Fibroblast of the aortic adventitia (primary cell): ENCODE measurements at places on chromosomes 6 and 20. TPM values are rescaled to one million over a fixed set of nuclear protein-coding genes. Genes with fewer than 3 reads are reported as not detected.
A peak's percentile ranks its signal among the peaks of the same experiment; 100 is the strongest.

The GSTA2 gene
- not detected in 2 replicates for total RNA-seq

The AVP gene
- total RNA-seq: not detected in 2 replicates

The PTK7 gene
- 44.6 and 102 TPM in 2 replicates for total RNA-seq

The MOCS1 gene
- total RNA-seq: 3.9 and 8.4 TPM in 2 replicates

The PNPLA1 gene
- 0.09 TPM in 1 of 2 replicates, not detected in the other for total RNA-seq

The GLP1R gene
- not detected in 2 replicates for total RNA-seq

The IMPG1 gene
- total RNA-seq: not detected in 2 replicates

The EFCAB8 gene
- not detected in 2 replicates for total RNA-seq

The TDRD6 gene
- 0.18 and 1.8 TPM in 2 replicates for total RNA-seq

The GCLC gene
- total RNA-seq: 20.1 and 21.1 TPM in 2 replicates

The TOX2 gene
- total RNA-seq: 0.74 and 5.2 TPM in 2 replicates

- no peak for DNase-seq
Measured at GRCh38 chr6:51934098-51934497, 153.3 kb downstream of the PKHD1 start.

GRCh38 chr6:55450005-55450404 lies 122.7 kb downstream of the GFRAL start:
- DNase-seq: no peak

DNA sequence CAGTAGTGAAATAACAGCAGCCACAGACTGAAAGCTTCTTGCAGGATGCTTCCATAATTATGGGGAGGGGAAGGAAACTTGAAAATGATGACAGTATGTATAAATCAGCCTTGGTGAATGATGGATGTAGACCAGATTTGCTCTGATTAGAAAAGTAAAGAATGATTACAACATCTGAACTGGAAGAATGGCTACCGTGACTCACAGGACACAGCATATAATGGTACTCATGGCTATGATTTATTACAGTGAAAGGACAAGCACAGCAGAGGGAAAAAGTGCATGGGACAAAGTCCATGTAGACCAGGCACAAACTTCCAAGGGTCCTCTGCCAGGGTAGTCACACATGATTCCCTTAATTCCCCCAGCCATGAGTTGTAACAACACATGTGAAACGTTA lies 70.7 kb upstream of the POPDC3 start:
- peak; percentile 45 for DNase-seq

- DNase-seq: peak; percentile 66
Measured at GRCh38 chr20:38751360-38751976, 3.2 kb downstream of the ACTR5 start.

DNA sequence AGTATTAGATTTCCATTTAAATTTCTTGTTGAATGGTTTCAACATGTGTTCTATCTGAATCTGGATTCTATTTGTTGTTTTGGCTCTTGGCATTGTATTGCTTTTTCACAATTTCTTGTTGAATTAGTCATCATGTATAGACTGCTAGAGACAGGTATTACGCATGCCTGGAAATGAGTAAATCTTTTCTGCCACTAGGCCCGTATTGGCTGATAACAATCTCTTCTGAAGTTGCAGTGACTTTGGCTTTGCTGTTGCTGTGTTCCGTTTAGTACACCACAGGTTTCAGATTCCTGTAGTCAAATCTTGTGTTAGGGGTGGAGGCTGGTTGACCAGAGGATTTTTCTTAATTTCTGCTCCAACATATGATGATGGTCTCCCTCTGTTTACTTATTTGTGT lies 1339.4 kb downstream of the GRIK2 start:
- no peak for DNase-seq

GRCh38 chr6:72953971-72954381 lies 271.3 kb downstream of the KHDC1L start:
- peak; percentile 60 for DNase-seq

DNA sequence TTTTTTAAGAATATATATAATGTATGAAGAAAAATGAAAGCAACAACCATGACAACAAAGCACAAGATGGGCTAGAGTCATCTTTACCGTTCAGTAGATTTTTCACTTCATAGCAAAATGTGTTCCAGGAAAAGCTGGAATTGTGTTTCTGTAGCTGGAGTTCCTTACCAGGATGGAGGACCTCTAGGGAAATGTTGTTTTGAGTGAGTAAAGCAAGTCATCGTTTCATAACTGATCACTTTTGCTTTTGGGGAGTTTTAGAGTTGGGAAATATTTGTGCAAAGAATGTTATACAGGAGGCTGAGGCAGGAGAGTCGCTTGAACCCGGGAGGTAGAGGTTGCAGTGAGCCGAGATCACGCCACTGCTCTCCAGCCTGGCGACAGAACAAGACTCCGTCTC lies 151.6 kb downstream of the SASH1 start:
- peak; percentile 69 for DNase-seq

DNA sequence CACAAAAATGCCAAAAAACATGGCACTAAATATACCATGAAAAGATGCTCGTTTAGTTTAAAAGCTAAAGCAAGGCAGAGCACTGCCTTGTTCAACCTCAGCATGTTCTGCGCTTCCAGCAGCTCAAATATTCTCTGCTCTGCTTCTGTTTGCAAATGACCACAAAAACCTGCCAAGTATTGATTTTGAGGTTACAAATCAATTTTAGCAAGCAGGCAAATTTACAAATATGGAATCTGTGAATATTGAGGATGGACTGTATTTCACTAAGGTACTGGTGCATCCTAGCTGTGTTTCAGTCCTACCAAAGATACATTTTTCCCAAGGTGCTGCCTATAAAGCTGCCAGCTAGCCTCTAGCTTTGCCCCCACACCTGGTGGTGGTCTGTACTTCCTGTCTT lies 449.9 kb downstream of the PREX1 start:
- no peak for DNase-seq

GRCh38 chr20:1375515-1375914 lies 17.3 kb downstream of the FKBP1A start:
- DNase-seq: peak; percentile 67

DNA sequence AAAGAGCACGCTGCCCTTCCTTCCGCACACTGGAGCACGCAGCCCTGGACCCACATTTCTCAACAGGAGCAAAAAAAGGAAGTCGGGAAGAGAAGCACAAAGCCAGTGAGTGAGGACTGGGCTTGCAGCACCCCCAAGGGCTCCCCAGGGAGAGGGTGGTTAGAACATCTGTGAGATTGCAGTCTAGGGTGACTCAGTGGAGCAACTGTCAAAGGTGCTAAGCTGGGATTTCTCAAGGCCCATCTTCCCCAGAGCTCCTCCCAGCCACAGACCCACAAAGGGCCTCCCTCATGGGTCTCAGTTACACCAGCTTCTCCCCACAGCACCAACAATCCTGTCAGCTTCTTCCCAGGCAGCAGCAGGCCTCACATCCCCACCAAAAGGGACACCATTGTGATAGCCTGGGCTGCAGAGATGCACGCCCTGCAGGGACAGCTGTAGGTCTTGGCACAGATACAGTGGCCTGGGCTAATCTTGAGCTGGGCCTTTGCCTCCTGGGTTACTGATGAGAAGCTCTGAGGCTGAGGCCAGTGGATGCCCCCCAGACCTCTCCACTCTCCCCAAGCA lies 39.6 kb upstream of the CD93 start:
- DNase-seq: peak; percentile 73

- no peak for DNase-seq
Measured at GRCh38 chr6:138645976-138646640, 127.5 kb upstream of the CCDC28A start.

- DNase-seq: no peak
Measured at GRCh38 chr6:122412001-122412400, 12.5 kb downstream of the HSF2 start.

GRCh38 chr6:30207619-30208295 lies 5.4 kb downstream of the TRIM26 start:
- peak; percentile 63 for DNase-seq

- DNase-seq: no peak
Measured at GRCh38 chr20:31666258-31667042, 28.7 kb downstream of the COX4I2 start.

- DNase-seq: no peak
Measured at GRCh38 chr6:17240803-17241500, 40.2 kb upstream of the RBM24 start.

DNA sequence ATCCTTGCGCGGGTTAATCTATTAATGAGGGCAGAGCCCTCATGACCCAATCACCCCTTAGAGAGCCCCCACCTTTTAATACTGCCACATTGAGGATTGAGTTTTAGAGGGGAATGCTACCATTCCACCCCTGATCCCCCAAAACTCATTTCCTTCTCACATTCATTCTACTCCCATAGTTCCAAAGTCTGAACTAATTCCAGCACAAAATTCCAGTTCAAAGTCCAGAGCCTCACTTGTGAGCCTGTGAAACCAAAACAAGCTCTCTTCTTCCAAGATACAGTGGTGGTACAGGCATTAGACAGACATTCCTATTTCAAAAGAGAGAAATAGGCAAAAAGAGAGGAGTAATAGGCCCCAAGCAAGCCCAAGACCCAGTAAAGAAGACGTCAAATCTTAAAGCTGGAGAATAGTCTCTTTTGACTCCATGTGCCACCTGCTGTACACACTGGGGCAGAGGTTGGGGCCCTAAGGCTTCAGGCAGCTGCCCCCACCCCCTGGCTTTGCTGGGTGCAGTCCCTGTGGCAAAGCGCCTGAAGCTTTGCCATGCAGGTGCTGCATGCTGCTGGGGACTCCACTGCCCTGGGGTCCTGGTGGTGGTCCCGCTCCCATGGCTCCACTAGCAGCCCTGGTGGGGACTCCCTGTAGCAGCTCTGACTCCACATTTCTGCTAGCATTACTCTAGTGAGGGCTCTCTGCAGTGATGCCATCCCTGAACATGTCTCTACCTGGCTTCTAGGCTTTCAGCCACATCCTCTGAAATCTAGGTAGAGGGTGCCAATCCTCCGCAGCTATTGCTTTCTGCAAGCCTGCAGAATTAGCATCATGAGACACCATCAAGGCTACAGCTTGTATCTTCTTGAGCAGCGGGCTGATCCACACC lies 41.3 kb downstream of the RSPH3 start:
- DNase-seq: no peak

- DNase-seq: no peak
Measured at GRCh38 chr6:105884426-105884825, 201.7 kb upstream of the PRDM1 start.

GRCh38 chr6:21802175-21802822 lies 208.7 kb downstream of the SOX4 start:
- DNase-seq: no peak

DNA sequence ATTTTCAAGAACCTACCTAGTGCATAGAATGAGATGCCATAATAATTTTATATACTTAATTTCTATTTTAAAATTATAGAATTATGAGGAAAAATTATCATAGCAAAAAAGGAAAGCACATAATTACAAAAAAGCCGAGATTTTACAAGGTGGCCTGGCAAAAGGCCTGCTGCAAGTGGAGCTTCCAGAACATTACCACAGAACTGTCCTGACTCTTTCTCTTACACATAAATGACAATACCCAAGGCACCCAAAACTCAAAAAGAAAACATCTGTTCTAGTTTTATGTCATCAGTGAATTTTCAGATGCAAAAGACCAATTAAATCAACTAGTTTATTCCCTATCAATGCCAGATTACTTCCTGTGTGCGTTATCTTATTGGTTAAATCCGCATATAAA lies 74.2 kb downstream of the FILIP1 start:
- DNase-seq: no peak

- DNase-seq: no peak
Measured at GRCh38 chr6:15946701-15947385, 182.0 kb upstream of the MYLIP start.

DNA sequence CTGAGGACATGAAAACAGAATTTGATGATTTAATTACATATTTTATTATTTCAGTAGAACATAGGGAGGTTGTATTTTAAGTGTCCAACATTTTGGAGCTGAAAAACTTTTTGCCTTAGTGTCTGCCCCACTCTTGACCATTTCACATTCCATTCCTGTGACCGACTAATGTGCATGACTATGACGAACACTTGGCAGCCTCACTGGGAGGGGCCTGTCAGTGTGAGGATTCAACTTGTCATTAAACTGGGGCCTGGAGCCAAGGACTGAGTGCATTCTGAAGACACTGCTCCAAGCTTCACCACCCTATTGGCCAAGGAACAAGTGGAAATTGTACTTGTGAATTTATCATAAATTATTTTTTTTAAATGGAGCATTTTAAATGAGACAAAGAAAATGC lies 661.3 kb downstream of the BCKDHB start:
- DNase-seq: peak; percentile 93

DNA sequence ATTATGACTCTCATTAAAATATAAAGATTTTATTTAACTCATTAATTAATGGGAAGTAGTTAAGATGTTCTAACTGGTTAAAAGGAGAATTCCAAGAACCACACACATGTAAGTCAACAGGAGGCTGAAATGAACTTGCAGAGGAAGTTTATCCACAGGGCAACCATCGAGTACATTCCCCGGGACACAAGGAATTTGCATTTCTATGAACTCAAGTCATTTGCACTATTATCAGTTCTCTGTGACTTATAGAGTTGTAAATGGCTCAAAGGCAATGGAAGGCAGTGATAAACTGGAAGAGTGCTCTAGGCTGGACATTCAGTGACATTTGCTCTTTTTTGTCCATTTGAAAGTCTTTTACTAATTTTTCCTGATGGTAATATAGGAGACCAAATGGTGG lies 97.4 kb downstream of the SNX5 start:
- DNase-seq: no peak

DNA sequence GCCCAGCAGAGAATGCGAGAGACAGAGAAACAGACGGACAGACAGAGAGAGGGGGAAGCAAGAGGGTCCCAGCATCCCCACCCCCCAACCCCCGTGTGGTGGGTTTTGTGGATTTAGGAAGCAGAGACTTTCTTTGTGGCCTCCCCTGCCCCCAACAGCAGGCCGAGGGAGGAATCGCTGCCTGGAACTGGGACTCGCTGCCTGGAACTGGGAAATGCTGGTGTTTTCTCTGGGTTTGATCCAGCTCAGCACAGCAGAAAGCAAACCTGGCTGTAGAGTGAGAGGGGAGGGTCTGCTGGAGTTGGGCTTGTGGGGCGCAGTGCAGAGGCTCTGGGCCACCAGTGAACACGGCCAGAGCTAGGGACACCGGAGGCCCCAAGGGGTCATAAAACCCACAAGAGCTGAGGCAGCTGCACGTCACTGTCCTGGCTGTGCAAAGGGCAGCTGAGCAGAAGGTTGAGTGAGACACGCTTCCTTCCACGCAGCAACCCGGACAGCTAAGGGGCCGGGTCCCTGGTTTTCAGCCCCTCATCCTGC lies 181.8 kb downstream of the TAF4 start:
- DNase-seq: peak; percentile 25

- DNase-seq: no peak
Measured at GRCh38 chr6:140987364-140988155, 1145.2 kb upstream of the GJE1 start.

DNA sequence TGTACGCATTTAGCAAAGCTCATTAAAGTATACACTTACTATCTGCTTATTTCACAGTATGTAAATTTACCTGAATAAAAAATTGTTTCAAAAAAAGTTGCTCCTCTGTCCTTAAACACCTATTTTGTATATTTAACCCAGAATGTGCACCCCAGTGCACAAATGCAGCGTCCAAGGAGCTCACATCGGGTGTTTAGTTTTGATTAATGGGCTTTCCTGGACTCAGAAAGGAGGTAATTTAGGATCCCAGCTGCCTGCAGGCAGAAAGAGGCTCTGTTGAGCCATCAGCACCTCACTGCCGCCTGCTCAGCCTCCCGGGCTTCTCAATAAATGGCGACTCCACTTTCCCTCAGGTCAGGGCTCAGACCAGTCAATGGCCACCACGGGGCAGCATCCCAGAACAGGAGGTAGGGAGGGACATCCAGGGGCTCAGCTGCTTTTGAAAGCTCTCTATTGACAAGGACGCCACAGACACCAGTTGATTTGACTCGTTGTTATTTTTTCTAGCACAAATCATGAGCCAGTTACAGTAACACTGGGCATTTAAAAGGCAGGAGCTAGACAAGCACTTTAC lies 70.2 kb upstream of the TBC1D7 start:
- DNase-seq: no peak
